ENCODE measurements at places on chromosomes 5 and 9.
A peak's percentile ranks its signal among the peaks of the same experiment; 100 is the strongest.

- no peak overlapping the region for H3K4me3 ChIP-seq
- no peaks in the 10 kb centered on the region for H3K27me3 ChIP-seq
- no peaks in the 10 kb centered on the region for H3K4me1 ChIP-seq
- H3K36me3 ChIP-seq = no peaks in the 10 kb centered on the region
- no peak for DNase-seq
- H3K27ac ChIP-seq = no peak overlapping the region
Observed at GRCh38 chr5:97243353-97243752, 60.3 kb upstream of the RIOK2 start.

DNA sequence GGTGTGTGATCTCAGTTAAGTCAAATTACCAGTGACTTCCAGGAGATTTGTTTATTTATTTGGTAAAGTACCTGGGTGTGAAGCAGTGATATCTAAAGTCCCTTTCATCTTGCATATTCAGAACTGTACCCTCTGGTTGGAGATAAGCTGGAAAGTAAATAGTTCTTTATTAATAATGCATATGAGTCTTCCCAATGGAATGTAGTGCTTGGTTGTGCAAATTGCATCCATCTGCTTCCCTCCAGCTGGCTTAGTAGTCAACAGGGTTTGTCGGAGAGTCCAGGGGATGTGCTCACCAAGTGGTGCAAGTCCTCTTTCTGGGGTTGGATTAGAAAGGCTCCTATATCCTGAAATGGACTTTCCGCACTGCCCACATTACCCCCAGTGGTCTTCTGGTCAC, 42.0 kb downstream of the TRPM3 start:
- no peaks in the 10 kb centered on the region for H3K4me1 ChIP-seq
- H3K27me3 ChIP-seq = no peaks in the 10 kb centered on the region
- no peak overlapping the region for H3K4me3 ChIP-seq

GRCh38 chr9:29203244-29203930, 1630.1 kb upstream of the C9orf72 start:
- DNase-seq = no peak
- no peaks in the 10 kb centered on the region for H3K36me3 ChIP-seq
- no peaks in the 10 kb centered on the region for H3K27me3 ChIP-seq
- no peak overlapping the region for H3K27ac ChIP-seq
- H3K4me3 ChIP-seq = no peak overlapping the region

- H3K27me3 ChIP-seq = no peaks in the 10 kb centered on the region
- no peaks in the 10 kb centered on the region for H3K36me3 ChIP-seq
- no peak overlapping the region for H3K4me3 ChIP-seq
- no peak overlapping the region for H3K27ac ChIP-seq
Observed at GRCh38 chr5:158643840-158644239, 455.9 kb downstream of the EBF1 start.

GRCh38 chr5:158414333-158414762, 555.4 kb upstream of the CLINT1 start:
- no peaks in the 10 kb centered on the region for H3K36me3 ChIP-seq
- H3K4me1 ChIP-seq = no peaks in the 10 kb centered on the region
- DNase-seq = no peak
- H3K4me3 ChIP-seq = no peak overlapping the region
- H3K27ac ChIP-seq = no peak overlapping the region

DNA sequence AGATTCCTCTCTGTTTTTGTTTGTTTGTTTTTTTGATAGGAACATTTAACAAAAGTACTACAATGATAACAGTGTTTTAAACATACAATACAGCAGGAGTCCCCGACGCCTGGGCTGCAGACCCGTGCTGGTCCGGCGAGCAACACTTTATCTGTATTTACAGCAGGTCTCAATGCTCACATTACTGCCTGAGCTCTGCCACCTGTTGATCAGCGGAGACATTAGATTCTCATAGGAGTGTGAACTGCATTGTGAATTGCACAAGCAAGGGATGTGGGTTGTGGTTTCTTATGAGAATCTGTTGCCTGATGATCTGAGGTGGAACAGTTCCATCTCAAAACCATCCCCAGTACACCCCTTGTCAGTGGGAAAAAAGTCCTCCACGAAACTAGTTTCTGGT, 1068.5 kb upstream of the CDH10 start:
- no peak overlapping the region for H3K27ac ChIP-seq
- H3K27me3 ChIP-seq = no peaks in the 10 kb centered on the region
- DNase-seq = peak; percentile 13
- H3K4me1 ChIP-seq = no peaks in the 10 kb centered on the region

Data from upper lobe of left lung (tissue), 6 donors.